ENCODE measurements at places on chromosomes 2 and 18. TPM values are rescaled to one million over a fixed set of nuclear protein-coding genes. Genes with fewer than 3 reads are reported as not detected.

GRCh38 chr18:53753601-53754000 is 470.9 kb downstream of the MBD2 start:
- no peak for DNase-seq

DNA sequence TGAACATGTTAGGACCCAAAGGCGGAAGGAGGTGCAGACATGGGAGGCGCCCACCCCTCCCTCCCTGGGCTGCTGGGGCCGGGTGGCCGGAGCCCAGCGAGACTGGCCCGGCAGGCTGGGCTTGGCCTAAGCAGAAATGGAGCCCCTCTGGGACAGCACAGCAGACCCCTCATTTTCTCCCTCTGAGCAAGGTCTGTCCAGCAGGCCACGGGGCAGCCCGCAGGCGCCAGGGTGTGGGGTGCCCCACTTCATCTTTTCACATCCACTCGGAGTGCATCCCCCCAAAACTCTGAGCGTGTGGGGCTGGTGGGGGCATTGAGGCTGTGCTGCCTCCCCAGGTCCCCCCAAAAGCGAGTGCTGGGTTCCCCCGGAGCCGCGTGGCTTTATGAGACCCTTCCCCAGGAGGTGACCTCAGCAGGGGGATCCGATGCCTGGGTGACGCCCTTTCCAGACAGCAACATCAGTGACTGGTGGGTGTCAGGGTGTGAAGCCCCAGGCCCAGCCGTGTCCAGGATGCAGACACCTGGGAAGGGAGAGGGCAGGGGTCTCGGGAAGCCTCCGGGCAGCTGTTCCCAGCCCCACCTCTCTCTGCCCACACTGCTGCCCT is 36.7 kb upstream of the GPC1 start:
- DNase-seq: no peak

SERPINB4 gene
- polyA plus RNA-seq: not detected

- DNase-seq: no peak
These were observed 14.5 kb upstream of the ASPRV1 start for GRCh38 chr2:69975853-69976462.

ALPG gene
- polyA plus RNA-seq: not detected

GRCh38 chr2:197975931-197976519 is 171.6 kb downstream of the PLCL1 start:
- DNase-seq: no peak

DNA sequence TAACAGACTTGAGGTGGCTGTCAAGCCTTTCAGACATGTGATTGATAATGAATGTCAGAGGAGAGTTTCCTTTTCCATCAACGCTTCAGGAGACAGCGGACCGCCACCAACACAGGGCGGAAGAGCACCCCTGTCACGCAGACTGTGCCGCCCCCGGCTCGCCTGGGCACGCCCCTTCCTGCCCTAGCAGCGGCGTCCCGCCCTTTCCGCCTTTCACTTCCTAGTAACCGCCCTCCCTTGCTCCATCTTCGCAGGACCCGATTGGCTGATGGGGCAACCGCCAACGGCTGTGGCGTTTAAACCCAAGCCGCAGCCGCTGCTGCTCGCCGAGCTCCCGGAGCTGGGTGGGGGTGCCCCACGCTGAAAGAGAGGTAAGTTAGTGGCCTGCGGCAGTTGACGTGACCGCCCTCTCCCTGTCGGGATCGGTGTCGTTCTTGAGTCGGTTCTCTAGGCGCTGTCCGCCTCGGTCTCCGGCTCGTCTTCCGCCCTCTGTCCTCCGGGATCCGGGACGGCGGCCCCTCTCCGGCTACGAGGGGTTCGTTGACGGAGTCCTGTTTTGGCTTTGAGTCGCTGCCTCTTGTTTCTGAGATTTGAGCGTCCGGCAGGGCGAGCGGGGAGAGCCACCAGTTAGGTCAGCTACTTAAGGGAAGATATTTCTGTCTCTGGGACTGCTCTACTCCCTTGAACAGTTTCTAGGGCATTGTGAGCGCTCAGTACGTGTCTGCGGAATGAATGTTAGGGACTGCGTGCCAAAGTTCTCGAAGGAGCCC is at the start of gene SGO2:
TSS of gene SGO2 (plus strand) at position 326 of the 770 bp plus-strand sequence. CDS start 6,769 bp downstream, outside the sequence.
- peak; percentile 84 for DNase-seq

ASXL3 gene
- polyA plus RNA-seq: 6.9 TPM

- no peak for DNase-seq
These were observed 85.4 kb upstream of the ATG16L1 start for GRCh38 chr2:233165895-233166661.

DNA sequence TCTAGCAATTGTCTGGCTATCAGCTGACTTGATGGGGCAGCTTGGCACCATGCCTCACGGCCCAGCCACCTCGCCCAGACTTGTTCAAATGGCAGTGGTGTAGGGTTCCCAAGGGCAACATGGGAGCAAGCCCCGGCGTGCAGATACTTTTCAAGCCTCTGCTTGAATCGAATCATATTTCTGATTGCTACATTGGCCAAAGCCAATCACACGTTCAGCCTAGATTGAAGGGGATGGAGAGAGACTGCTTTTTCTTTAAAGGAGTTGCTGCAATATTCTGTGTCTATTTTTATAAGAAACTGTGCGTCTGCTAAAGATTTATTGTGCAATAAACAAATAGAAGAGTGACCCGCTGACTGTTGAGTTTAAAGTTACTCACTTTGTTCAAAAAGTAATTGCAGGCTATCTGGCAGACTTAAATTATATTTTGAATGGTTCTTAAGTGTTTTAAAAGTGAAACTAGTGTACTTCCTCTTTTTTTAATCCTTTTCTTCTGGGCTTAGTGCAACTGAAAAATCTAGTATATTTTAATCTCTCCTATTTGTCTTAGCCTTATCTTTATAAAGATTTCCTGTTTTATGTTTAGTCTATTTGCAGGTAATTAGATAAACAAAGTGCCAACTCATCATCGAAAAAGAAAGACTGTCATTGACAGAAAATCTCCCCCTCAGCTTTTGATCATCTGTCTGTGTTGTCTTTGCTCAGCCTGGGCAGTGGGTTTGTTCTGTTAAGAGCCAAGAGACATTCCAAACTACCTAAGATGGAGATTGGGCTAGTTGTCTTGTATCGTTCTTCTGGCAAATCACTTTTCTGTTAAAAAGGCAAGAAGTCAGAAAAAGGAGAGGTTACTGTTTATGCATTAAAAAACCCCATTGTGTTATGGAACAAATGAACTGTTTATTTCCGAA is 156.1 kb downstream of the TPGS2 start:
- peak; percentile 39 for DNase-seq

DNA sequence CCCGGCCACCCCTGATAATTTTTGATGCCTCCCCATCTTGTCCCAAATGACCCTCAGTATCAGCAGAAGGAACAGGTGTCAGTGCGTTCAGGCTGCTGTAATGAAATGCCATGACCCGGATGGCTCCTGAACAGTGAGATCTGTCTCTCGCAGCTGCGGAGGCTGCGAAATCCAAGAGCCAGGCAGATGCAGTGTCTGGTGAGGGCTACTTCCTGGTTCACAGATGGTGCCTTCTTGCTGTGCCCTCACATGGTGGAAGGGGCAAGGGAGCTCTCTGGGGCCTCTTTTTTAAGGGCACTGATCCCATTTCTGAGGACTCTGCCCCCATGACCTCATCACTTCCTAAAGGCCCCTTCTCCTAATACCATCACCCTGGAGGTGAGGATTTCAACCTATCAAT is 152.2 kb downstream of the TWIST2 start:
- DNase-seq: no peak

- DNase-seq: no peak
These were observed 271.7 kb upstream of the DOK6 start for GRCh38 chr18:69128978-69129377.

- no peak for DNase-seq
These were observed 48.2 kb downstream of the HAUS1 start for GRCh38 chr18:46152436-46152807.

- no peak for DNase-seq
These were observed 62.9 kb upstream of the BZW1 start for GRCh38 chr2:200748779-200749178.

DNA sequence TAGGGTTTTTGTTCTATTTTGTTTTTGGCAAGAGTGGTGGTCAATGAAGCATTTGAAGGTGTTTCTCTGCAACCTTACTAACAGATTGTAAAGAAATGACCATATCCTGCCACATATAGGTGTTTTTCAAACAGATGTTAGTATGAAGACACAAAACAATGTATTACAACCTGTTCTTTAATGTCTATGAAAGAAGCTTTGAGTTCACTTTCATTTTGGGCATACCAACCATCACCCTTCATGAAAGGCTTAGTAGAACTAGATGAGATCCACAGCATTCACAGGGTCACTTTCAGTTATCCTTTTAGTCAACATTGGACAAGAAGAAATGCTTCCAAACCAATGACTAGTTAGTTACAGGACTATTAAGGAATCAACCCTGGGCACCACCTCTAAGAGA is 95.1 kb downstream of the EHBP1 start:
- DNase-seq: no peak

GRCh38 chr18:23547306-23547705 is 39.0 kb downstream of the NPC1 start:
- no peak for DNase-seq

GRCh38 chr2:231174211-231174651 is 24.2 kb upstream of the ARMC9 start:
- DNase-seq: no peak

- DNase-seq: no peak
These were observed 6.2 kb upstream of the CHST10 start for GRCh38 chr2:100423631-100424030.

DNA sequence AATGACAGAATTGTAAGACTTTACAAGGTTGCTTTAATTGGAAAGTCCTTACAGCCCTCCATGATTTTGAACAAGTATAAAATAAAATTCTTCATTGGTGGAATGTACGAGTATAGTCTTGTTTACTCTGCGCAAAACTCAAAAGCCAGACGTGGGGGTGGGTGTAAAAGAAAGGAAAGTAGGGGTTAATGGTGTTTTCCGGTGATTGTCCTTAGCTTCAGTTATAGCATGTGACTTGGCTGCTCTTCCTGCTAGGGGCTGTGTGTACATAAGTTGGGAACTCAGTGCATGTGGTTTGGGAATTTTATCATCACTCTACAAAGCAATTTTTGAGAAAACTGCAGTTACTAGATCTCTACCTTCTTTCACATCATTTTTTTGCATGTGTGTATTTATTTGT is 82.4 kb upstream of the CAVIN2 start:
- no peak for DNase-seq

PROM2 gene
- 22.8 TPM for polyA plus RNA-seq

EMILIN2 gene
- 11.9 TPM for polyA plus RNA-seq

Data from right renal cortex interstitium (tissue), 3 donors.